ENCODE measurements at places on chromosomes 6 and 20.
A peak's percentile ranks its signal among the peaks of the same experiment; 100 is the strongest.

DNA sequence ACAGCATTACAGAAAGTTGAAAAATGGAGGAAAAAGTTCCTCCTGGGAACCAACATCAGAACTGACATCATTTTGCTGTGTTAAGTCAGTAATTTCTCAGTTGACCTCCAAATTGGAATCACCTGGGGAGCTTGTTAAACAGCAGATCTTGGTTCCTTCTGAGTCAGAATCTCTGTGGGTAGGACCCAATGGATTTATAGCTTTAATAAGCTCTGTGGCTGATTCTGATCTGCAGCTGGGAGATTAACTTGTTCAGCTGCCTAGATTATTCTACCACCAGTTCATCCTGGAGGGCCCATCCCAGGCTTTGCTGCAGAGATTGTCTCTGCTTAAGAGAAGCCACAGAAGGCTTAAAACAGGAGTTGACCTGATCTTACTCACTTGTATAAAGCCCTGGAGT lies 90.7 kb upstream of the POPDC3 start:
- no peak for DNase-seq

DNA sequence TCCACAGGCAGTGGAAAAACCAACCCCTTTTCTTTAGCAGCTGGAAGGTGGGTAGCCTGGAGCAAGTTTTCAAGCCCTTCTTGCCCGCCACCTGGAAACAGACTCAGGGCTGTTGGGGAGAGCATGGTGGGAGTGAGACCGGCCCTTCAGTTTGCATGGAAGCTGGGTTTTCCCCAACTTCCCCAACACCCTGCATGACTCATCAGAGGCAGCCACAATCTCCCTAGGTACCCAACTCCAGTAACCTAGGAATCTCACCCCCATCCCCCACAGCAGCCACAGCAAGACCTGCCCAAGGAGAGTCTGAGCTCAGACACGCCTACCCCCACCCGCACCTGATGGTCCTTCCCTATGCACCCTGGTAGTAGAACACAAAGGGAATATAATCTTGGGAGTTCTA lies 86.3 kb upstream of the IRAK1BP1 start:
- no peak for DNase-seq

DNA sequence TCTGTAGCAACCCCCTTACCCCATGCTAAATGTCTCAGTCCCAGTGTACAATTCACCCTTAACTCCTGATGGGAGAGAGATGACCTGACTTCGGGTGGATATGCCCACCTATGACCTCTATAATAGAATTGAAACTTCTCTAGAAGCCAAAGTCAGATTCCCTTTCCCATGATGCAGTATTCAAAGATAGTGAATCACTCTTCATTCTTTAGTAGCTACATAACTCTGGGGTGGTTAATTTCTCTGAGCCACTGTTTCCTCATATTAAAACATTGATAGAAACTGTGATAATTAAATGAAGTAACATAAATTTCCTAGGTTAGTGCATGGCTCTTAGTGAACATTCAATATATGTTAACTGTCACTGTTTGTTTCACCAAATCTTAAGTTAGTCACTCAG lies 500.4 kb downstream of the COL12A1 start:
- no peak for DNase-seq

DNA sequence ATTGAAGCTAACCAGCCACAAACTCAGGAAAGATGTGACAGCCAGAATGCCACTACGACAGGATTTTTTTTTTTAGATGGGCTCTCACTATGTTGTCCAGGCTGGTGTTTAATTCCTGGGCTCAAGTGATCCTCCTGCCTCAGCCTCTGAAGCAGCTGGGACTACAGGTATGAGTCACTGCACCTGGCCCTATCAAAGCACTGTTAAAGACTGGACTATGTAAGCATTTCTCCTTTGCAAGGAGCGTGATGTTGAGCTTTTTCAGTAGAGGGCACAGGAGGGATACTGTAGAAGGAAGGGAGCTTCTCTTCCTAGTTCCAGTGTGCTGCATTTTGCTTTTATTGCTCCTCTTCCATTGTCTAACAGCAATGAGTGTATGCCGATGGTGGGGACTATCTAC lies 35.8 kb downstream of the ZBTB9 start:
- no peak for DNase-seq

- no peak for DNase-seq
Measured at GRCh38 chr6:713351-713750, 20.4 kb upstream of the EXOC2 start.

DNA sequence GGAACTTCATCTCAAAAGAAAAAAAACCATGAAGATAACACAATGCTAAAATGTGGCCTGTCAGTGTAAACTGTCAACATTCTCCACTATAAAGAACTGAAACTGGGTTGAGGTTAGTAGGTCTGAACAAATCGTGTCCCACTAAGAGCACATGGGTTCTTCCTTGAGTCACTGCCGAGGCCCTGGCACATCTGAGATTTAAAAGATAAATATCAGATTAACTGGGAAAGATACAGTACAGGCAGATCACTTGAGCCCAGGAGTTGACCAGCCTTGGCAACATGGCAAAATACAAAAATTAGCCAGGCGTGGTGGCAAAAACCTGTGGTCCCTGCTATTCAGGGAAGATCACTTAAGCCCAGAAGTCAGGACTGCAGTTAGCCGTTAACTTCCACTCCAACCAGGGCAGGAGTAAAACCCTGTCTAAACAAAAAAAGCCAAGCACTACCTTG lies 5.6 kb downstream of the EEF1A1 start:
- no peak for DNase-seq

DNA sequence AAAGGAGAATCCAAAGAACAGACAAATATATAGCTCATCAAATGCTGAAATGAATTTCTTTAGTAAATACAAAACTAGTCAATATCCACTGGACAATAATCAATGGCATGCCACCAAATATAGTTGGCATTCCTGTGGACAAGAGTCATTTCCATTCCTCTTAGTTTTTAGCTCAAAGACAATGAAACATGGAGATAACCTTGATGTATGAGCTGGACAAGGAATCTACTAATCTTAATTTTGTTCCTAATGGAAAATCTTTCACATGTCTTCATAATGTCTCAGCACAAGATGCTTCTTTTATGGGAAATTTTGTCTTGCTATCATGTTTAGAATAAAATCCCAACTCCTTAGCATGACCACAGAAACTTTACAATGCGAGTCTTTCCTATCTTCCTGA lies 87.8 kb downstream of the PFDN4 start:
- no peak for DNase-seq

DNA sequence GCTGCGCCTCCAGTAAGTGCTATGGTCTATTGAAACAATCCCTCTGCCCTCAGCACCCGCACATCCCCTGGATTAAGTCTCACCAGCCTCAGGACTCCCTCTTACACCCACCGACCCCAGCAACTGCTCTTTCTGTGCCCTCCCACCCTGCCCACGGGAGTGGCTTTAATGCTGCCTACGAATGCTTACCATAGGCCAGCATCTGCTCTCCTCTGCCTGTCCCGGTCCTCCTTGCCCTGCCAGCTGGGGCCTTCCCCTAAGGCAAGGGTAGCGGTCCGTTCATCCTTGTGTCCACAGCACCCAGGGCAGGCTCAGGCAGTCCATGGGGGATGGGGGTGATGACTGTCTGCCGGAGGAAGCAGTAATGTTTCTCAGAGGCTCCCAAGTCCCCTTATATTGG lies 4.1 kb downstream of the EBF4 start:
- no peak for DNase-seq

DNA sequence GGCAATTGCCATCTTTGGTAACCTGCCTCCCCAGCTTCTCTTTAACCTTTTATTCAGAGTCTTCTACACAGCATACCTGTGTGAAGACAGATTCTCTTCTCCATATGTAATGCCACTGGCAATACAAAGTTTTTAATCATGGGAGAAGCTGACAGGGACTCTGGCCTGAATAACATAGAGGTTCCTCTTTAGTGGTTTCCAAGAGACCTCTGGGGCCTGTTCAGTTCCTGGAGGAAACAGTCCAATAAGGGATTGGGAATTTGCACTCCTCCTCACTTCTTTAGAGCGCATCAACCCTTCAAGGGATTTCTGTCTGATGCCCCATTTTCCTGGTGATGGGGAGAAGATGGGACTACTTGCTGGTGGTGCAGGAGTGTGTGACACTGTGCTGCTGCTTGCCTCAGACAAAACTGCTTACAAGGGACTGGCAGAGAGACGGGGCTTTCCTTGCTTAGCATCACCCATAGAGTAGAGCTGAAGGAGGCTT lies 1.4 kb downstream of the RIMS1 start:
- DNase-seq = no peak

DNA sequence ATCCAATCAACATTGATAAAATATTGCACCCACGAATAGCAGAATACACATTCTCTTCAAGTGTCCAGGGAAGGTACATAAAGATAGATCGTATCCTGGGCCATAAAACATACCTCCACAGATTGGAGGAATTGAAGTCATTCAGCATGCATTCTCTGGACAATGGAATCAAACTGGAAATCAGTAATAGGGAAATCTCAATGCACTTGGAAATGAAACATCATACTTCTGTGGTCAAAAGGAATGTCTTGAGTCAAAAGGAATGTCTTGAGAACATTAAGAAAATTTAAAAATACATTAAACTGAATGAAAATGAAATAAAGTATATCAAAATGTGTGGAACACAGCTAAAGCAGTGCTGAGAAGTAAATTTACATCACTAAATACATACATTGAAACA lies 138.8 kb downstream of the TFAP2A start:
- no peak for DNase-seq

DNA sequence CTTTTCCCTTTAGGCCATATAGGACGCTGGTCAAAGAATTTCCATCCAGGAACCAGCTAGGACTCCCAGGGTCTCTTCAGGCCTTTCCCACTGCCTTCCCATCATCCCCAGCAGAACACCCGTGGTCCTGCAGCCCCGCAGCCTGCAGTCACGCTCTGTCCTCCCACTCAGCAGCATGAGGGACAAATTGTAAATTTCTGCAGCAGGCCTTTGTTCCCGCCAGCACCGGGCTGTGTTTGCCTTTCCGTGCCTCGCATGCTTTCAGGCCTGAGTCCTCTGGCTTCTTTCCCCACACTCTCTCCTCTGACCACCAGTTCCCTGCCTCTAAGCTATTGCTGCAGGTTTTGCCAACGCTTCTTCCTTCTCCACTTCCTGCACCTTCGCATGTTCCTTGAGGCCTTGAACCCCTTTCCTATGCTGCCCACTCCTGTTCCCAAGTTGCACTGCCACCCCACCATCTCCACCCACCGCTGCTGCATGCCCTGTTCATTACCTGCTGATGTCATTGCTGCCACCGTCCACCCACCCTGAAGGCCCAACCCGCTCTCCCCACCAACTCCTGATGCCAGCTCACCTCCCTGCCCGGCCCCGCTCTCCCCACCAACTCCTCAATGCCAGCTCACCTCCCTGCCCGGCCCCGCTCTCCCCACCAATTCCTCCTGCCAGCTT lies 49.8 kb downstream of the RNASET2 start:
- no peak for DNase-seq

DNA sequence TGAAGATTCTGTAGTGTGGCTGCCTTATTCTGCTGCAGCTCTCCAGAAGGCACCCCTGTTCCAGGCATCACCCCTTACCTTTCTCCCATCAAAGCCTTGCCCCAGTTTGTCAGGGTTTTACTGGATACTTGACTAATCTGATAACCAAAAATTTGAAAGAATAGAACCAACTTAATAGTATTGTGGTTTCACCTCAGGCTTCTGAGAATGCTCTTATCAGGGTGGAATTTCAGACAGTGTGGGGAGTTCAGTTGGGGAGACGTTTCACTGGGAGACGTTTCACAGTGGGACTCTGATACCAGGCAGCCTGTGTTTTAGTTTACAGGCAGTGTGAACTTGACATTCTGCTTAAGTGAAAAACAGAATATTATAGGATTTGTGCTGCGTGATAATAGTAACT lies 50.5 kb downstream of the SCAND1 start:
- no peak for DNase-seq

GRCh38 chr20:12555369-12555768 lies 453.4 kb upstream of the SPTLC3 start:
- no peak for DNase-seq

DNA sequence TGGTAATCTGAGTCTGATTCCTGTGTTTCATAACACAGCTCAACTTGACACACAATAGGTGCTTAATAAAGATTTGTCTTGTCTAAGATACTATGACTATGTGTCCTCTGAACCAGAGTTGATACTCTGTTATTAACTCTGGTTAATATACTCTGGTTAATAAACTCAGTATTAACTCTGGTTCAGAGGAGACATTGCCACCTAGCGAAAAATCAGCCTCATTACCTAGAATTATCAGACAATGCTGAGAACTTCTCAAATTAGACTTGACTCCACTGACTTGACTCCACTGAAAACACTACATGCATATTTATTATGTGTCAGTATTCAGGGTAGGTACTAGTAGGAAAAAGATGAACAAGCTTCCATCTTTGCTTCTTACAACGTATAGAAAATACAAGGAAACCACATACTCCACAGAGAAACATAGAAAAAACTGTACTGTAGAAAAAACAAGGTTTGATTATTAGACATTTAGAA lies 73.9 kb downstream of the AHI1 start:
- DNase-seq = peak; percentile 5

DNA sequence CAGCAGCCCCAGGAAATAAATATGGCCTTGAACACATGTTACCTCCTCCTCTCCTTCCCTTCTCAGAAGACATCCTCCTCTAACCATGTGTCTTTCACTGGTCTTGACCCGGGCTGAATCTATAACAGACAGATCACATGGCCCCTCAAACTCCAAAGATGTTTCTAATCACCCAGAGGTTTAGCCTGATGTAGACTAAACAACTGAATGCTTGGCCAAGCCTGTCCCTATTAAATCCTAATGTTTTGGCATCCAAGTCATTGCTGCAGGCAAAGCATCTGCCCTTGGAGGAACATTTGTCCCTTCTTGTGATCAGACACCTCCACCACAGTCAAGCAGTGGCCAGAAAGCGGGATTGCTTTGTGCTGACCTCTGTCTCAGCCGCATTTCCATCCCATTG lies 65.5 kb downstream of the ANKRD60 start:
- DNase-seq = no peak

DNA sequence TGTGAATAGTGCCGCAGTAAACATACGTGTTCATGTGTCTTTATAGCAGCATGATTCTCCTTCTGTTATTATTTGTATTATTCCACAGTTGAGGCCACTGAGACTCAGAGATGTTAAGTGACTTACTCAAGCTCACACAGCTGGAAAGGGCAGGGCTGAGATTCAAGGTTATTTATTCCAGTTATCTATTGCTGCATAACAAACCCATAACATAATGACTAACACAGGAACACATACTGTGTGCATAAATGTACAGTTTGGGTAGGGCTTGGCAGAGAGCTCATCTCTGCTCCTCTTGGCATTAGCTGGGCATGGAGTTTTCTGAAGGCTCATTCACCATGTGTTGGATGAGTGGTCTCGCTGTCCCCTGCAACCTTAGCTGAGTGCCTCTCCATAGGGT lies 68.8 kb downstream of the STK35 start:
- no peak for DNase-seq

DNA sequence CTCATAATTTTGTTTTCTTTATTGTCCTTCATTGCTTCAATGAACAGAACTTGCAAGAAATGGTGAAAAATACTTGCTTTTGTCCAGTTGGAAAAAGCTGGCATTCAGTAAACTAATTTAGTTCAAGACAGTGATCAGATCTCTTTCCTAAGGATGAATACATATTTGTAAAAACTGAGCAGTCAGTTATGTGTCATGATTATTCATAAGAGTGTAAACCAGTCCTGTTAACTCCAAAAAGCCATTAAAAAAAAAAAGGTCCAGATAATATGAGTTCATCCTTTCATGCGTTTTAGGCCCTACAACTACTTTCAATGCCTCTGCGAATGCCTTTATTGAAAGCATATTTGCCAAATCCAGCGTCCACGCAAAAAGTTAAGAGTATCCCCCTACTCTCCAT lies 609 bp downstream of the PGM3 start:
- no peak for DNase-seq

GRCh38 chr6:319177-320131 lies 27.2 kb downstream of the DUSP22 start:
- DNase-seq = no peak
